ENCODE measurements at places on chromosomes 16 and 17.

- DNase-seq = no peak
Measured at GRCh38 chr17:82479602-82480001, 21.1 kb downstream of the NARF start.

- DNase-seq = no peak
Measured at GRCh38 chr16:31006086-31006385, 4.4 kb downstream of the STX1B start.

GRCh38 chr16:30746638-30747175 lies 1.5 kb upstream of the PHKG2 start:
- no peak for DNase-seq

GRCh38 chr16:59690216-59690615 lies 956.1 kb upstream of the GOT2 start:
- DNase-seq = no peak

- no peak for DNase-seq
Measured at GRCh38 chr17:47630614-47631013, 19.1 kb upstream of the KPNB1 start.

- DNase-seq = no peak
Measured at GRCh38 chr16:13421726-13422125, 498.2 kb upstream of the ERCC4 start.

DNA sequence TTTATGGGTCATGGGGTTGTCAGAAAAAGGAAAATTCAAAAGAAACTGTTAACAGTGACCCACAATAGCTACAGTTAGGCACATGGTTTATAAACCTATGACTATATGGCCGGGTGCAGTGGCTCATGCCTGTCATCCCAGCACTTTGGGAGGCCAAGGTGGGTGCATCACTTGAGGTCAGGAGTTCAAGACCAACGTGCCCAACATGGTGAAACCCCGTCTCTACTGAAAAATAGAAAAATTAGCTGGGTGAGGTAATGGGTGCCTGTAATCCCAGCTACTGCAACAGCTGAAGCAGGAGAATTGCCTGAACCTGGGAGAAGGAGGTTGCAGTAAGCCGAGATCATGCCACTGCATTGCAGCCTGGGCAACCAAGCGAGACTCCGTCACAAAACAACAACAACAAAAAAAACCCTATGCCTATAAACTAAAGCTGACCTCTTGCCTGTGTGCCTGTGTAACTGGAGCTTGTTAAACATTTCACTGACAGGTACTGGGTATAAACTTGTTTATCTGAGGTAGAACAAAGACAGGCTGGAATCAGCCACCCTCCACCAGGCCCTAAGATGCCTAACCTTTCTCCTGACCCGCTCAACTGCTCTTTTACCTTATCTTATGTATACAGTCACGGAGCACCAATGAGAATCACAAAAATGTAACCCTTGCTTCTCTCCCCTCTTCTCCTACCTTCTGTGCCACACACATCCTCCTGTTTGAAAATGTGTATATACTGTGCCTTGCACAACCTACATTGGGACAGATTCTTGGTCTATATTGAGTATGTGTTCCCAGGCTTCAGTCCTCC lies 62.9 kb upstream of the ATF7IP2 start:
- DNase-seq = no peak

DNA sequence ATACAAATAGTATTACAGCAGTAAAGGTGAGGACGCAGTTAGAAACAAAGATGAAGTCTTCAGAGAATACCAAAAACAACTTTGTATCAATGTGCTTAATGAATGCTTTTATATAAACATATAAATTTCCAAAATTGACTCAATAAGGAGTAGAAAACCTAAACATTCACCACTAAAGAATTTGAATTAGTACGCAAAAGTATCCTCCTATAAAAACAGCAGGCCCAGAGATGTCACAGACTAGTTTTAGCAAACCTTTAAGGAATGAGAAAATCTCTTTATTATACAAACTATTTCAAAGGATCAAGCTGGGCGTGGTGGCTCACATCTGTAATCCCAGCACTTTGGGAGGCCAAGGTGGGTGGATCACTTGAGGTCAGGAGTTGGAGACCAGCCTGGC lies 86.2 kb downstream of the OR1D5 start:
- no peak for DNase-seq

- no peak for DNase-seq
Measured at GRCh38 chr17:7830616-7831015, 3.4 kb upstream of the KDM6B start.

Measured in stimulated activated CD8-positive, alpha-beta memory T cell treated with anti-CD3 and anti-CD28 coated beads, Interleukin-15, amount 100 ng/mL, for 24 hours (primary cell).